ENCODE measurements at places on chromosomes 6 and 20.

DNA sequence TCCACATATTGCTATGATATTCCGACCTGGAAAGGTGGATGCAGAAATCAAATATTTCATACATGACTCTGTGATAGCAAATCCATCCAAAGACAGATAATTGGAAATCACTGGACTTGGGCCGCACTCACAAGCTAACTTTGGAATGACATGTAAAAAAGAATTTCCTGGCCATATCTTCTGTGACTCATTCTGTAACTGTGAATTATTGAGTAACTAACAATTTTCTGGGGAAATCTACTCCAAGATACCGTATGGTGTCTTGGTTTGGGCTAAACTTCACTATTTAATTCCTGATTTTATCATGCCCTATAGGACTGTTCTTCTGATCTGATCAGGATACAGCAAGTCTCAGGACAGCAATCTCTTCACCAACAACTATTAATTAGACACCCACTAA, 92.7 kb upstream of the LY86 start:
- DNase-seq = no peak

- no peak for DNase-seq
These were observed 33.7 kb downstream of the ADGRF5 start for GRCh38 chr6:46888031-46888430.

- DNase-seq = no peak
These were observed 1459.9 kb downstream of the GRIK2 start for GRCh38 chr6:102853249-102853955.

GRCh38 chr6:43893073-43893472, 123.1 kb downstream of the VEGFA start:
- DNase-seq = no peak

GRCh38 chr6:167089243-167090142, 33.4 kb upstream of the CCR6 start:
- DNase-seq = no peak

DNA sequence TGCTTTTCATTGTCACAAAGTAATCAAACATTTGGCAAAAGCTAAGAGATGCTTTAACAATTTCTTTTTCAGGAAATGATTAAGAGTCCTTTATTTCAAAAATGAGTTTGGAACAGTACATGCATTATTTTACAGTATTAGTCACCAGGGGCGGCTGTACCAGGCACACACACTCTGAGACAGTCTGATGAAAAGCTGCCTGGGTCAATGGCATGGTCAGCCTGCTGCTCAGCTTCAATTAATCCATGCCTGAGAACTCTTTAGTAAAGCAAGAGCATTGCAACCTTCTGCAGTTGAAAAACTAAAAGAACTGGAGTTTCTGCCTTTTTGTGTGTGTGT, 105.5 kb downstream of the TULP4 start:
- no peak for DNase-seq

DNA sequence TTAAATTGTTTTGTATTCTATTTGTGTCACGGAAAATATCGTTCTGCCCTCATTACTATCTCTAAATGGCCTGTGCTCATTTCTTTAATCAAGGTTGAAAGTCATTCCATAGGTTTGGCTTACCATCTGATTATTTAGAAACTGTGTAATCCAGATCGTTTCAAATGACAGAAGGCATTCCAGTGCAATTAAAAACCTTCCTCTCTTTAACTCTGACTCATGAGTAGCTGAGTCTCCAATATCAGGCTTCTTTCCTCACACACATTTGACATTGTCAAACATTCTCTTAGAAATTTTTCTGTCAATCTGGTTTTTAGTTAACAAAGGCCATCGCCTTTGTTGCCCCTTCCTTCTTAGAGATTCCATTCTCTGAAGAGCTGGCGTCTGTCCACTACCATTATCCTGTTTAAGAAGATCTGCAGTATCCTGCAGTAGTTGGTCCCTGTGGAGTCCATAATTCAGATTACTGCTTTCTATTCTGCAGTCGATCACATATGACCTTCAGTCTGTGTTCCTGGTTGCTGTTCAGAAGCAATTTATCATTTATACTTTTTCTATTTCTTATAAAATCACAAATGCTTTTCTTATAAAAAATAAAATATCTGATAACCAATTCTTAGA, 3.9 kb upstream of the TRDN start:
- no peak for DNase-seq

- no peak for DNase-seq
These were observed 105.6 kb upstream of the TNFAIP3 start for GRCh38 chr6:137761487-137761886.

- no peak for DNase-seq
These were observed 17.7 kb upstream of the THBS2 start for GRCh38 chr6:169271158-169271876.

DNA sequence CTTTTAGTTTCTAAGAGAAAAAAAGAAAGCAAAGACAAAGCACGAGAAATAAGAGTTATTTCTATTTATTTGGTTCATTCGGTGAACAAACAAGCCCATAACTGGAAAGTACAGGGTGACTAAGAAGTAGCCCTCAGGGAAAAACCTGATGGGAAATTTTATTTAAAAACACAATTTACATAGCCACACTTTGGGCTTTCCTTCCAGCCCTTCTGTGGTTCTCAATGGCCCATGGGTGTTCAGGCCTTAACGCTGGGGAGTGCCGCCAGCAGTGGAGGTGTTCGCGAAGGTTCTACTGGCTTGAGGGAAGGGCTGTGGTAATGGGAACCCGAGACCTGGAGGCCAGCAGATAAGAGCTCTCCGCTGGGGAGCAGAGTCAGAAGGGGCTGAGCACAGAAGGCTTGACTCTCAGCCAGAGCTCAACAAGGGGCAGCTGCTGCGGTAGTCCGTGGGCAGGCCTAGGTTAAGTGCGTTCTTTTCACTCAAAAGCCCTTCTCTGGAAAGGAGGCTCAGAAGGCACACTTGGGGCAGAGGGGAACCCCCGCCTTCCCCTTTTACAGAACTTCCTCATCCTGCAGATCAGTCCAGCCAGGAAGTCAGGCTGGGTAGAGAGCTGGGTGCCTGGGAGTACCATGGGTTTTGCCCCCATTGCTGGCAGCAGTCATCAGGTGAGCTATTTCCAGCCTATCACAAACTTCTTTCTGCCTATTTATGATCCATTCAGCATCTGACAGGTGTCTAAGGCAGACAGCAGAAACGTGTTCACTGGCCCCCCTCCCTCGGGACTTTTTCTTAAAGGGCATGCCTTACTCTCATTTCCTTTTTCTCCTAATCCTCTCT, 8.8 kb upstream of the CD83 start:
- peak; percentile 88 for DNase-seq

DNA sequence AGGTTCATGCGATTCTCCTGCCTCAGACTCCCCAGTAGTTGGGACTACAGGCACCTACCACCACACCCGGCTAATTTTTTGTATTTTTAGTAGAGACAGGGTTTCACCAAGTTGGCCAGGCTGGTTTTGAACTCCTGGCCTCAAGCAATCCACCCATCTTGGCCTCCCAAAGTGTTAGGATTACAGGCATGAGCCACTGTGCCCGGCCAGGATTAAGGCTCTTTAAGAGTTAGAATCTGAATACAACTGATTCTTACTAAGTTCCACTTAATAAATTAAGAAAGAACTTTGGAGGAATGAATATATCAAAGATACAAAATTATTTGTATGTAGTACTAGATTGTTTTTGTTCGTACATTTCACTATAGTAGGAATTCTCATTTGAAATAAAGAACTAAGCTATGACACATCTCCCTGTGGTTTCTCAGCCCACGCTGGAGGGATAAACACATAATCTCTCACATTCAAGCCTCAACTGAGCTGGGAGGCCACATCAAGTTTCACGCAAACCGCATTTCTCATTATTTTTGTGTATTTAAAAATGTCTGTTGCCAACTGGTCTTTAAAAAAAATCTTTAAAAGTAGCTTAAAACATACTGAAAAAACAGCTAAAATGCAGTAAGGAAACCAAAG, 34.2 kb downstream of the DTNBP1 start:
- DNase-seq = no peak
